ENCODE measurements at places on chromosomes 1 and 21. TPM values are rescaled to one million over a fixed set of nuclear protein-coding genes. Genes with fewer than 3 reads are reported as not detected.
A peak's percentile ranks its signal among the peaks of the same experiment; 100 is the strongest.

COL8A2 gene
- total RNA-seq = 18.5 TPM

SYT14 gene
- total RNA-seq = 0.99 TPM

CYP4X1 gene
- total RNA-seq = not detected

TSPAN2 gene
- 0.66 TPM for total RNA-seq

KMO gene
- not detected for total RNA-seq

JAM2 gene
- total RNA-seq = 2.1 TPM

CDCA8 gene
- 0.26 TPM for total RNA-seq

DNA sequence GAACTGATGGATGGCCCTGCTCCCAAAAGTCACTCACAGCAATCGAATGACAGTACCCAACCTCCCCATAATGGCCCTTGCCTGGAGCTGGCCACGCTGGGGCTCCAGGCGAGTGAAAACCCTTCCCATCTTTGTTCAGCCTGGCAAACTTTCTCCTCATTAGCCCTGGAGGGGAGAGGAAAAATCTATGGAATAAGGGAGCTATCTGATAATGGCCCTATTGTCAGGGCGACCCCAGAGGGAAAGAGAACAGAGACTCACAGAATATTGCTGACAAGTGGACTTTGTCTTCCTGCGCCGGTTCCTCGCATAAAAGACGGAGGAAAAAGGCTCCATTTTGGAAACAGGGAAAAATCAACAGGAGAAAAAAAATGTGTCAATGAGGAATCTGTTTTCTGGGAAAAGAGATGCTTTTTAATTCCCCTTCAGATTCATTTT is 13.0 kb upstream of the ARHGEF16 start:
- no peak for DNase-seq

DNA sequence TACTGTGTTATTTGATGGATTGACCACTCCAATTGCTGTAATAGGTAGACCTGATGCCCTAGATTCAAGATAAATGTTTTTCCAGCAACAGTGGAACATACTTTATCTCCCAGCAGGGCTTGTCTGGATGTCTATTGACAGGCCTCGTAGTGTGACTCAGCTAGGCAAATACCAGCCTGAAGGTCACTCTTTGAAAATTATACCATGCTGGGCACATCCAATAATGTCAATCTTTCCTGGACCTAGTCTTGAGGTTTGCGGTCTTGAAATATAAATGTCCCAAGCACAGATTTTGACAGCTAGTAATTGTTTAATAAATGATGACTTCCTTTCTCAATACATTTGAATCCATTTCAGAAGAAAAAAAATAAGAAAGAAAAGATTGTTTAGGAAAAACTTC is 1138.0 kb upstream of the TMPRSS15 start:
- DNase-seq = no peak

DNA sequence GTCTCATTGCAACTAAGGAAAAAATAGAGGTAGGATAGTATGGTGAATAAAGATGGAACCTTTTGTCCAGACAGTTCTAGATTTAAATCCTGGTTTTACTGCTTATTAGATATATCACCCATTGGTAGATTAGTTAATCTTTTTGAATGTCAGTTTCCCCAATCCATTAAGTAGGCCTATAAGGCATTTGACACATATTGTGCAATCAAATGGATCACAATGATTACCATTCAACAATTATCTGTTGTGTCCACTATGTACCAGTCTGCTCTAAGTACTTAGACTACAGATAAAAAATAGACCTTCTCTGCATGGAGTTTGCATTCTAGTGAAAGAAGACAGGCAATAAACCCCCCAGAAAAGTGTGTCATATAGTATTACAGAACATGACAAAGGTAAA is 6.0 kb upstream of the PALMD start:
- no peak for DNase-seq

DNA sequence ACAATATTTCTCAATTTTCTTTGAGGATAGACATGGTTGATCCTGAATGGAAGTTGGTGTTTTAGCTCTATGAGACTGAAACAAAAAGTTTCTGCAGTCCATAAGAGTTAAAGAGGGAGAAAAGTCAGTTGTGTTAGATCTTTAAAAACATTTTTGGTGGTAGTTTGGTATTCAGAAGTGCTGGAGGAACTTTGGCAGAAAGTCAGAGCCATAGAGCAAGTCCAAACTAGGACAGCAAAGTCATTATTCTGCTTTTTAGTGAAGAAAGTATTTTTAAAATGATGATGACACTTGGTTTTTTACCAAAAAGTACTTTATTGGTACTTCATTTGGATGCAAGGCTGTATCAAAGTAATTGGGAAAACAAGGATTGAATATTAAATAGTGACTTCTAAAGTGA is 41.8 kb downstream of the FNBP1L start:
- DNase-seq = peak; percentile 8

GRCh38 chr1:180094705-180095295 is 59.9 kb upstream of the QSOX1 start:
- peak; percentile 44 for DNase-seq

DNA sequence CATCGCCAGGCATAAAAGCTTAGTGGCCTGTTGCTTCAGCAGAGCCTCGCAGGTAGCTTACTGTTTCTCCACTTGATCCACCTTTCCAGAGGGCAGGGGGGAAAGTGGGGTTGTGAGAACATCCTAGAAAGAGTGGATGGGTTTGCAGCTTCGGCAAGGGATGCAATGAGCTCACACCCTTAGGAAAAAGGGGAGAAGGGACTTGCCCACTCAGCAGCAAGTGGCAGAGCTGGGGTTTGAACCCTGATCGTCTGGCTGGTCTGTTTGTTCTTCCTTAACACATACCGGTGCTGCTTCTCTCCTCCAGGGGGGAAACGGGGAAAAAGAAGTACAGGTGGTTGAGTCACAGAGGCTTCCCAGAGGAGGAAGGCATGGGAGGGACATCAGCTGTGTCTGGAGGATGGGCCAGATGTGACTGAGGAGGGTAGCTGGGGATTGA is 1.0 kb downstream of the TMEM201 start:
- DNase-seq = peak; percentile 6

DNA sequence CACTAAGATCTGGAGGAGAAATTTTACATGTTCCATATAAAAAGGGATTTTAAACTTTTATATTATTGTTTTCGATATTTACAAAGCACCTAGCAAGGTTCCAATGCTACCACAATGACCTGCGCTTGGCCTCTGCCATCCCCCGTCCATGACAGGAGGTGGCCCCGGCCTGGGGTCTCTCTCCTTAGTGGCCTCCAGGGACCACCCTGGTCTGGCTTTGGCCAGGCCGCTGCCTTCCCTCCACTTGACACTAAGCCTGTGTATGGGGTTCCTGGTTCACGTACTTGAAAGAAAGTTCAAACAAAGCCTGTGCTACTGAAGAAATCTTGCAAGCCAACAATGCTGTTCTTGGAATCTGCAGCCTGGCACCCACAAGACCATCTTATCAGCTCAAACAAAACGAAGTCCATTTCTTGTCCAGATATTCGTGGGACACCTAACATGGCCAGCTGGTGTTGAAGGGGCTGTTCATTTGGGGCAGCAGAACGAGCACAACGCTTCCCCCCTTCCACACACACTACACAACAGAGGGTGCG is 12.8 kb downstream of the PRDM15 start:
- DNase-seq = no peak

GRCh38 chr1:61318319-61319125 is 236.2 kb downstream of the NFIA start:
- DNase-seq = peak; percentile 69

DNA sequence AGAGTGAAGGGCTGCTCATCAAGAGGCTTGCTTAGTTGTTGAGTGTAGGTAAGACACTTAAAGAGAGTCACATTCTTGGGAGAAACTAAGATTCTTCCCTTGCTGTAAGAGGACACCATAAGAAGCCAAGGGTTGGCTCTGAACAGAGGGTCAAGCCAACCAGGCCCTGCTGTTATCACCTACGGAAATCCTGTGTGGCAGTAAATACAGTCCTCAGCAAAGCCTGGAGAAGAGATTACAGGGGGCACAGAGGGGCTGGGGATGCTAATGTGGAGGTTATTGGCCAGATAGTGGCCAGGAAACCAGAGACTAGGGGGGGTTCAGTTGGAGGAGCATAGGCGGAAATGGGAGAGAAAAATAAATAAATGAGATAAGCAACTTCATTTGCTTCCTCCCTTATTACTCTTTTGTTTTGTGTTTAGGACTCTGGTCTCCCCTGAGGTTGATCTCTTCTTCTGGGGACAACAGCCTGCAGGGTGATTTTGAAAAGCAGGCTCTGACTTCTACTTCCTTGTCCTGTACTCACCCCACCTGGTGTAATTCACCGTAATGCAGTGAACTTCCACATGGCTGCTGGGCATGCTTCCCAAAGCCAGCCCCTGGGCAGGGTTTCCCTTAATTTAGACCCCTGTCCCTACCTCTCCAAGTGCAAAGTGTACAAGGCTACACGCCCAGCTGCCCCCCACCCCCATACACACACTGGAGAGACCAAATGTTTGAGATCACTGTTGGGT is 40.9 kb downstream of the MTARC1 start:
- DNase-seq = no peak

GRCh38 chr1:191592039-191592438 is 566.2 kb upstream of the RGS18 start:
- DNase-seq = no peak

DNA sequence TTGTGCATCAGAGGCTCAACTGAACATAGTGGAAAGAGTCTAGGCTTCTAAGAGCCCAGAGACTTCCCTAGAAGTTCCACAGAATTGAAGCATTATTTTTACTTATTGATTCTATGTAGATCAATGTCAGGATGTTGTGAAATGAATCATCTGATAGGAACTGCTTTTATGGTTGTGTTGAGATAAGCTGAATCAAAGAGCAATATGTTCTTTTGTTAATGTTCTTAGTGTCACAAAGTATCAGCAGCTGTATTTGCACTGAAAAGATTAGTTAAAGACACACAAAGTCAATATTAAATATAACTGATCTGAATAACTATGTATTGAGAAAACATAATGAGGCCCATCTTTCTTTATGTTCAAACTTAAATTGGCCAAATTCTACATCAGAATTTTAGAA is 430.7 kb upstream of the ZRANB2 start:
- no peak for DNase-seq

GRCh38 chr1:56045477-56045876 is 533.9 kb downstream of the PLPP3 start:
- DNase-seq = no peak

DNA sequence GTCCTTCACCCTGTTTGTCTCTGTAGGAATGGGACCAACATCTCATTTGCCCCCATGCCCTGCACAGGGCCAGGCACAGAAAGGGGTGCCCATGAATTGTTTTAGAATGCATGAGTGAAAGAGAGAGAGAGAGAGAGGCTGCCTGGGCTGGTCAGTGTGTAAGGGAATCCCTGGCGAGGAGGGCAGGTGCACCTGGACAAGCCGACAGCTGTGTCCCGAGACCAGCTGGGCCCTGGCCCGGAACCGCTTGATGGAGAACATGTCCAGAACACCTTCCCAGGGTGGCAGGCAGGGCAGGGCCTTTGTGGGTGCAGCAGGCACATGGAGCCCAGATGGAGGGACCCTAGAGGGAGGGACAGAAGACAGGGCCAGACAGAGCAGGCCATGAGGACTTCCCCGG is 22.7 kb downstream of the SPOCD1 start:
- DNase-seq = no peak

- DNase-seq = no peak
Observed at GRCh38 chr1:161374373-161374772, 6.7 kb upstream of the CFAP126 start.

GRCh38 chr1:53306168-53306567 is 21.7 kb downstream of the LRP8 start:
- DNase-seq = no peak

DNA sequence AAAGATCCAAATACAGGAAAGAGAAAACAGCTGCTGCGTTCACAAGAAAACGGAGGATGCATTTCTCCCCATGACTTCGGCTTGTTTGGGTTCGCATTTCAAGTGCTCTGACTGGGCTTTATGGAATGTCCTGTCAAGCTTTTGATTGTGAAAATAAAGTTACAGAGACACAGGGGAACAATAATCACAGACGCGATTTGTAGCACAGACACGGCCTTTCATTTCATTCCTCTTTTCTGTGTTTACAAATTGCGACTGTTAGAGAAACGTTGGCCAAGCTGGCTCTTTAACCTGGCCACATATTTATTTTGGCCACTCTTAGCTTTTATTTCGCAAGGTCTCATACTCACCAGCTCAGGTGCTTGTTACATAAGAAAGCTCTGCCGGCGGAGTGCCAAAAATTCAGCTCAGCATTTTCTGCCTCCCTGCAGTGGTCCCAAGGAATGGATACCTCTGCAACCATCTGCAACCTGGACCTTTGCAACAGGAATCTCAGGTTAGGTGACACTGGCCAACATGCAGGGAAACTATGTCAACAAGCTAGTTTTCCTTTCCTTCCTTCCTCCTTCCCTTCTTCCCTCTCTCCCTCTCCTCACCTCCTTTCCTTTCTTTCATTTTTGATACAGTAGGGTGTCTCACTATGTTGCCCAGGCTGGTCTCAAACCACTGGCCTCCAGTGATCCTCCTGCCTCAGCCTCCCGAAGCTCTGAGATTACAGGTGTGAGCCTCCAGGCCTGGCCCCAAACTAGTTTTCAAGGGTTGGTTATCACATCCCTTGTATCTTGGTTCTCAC is 58.2 kb upstream of the SLC45A1 start:
- peak; percentile 77 for DNase-seq

DNA sequence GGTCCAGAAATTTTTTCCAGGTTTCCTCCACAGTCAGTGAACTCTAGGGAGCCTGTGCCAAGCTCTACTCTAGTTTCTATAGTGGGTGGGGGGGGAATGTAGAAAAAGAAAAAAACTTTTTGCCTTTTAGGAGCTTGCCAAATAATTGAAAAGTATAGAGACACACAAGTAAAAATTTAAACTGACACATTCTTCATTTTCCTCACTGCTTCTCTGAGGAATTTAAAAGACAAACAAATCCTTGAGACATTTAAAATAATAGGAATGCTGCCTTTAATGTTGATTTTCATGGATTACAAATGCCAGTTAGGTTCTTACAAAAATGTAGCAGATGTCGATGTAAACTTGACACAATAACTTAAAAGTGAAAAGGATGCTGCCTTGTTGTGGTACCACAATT is 241.9 kb downstream of the DNM3 start:
- no peak for DNase-seq
